ENCODE measurements at places on chromosomes 11 and 22. TPM values are rescaled to one million over a fixed set of nuclear protein-coding genes. Genes with fewer than 3 reads are reported as not detected.

GRCh38 chr11:126790550-126791081 is 210.0 kb downstream of the KIRREL3 start:
- DNase-seq = peak; percentile 18

ANKK1 gene
- total RNA-seq = not detected

GRCh38 chr11:19861171-19861570 is 148.5 kb downstream of the NAV2 start:
- DNase-seq = no peak

- no peak for DNase-seq
Observed at GRCh38 chr11:71266114-71266833, 13.9 kb upstream of the SHANK2 start.

DNA sequence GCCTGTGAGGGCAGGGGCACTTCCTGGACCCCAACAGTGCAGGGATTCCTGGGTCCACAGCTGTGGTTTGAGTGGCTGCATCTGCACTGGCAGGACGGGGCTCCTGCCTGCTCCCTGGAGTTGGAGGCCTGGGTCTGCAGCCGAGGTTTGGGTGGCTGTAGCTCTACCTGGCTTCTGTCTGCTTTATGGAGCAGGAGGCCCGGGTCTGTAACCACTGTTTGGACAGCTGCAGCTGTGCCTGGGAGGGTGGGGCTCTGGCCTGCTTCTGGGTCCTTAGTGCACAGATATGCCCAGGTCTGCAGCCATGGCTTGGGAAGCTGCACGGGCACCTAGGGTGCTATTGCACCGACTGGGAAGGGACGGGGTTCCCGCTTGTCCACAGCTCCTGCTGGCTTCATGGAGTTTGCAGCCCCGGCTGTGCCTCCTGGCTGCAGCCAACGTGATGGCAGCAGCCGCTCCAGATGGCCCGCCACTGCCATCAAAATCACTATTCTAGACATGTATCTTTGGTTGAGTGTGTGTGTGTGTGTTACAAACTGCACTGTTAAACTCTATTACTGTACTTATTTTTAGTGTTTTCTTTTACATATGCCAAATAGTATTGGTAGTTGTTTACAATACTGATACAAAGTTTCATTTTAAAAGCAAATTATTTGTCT is 412.3 kb upstream of the KIRREL3 start:
- no peak for DNase-seq

RANBP1 gene
- 182 TPM for total RNA-seq

IL17REL gene
- under 0.01 TPM for total RNA-seq

- peak; percentile 7 for DNase-seq
Observed at GRCh38 chr11:120139316-120140069, 1.6 kb upstream of the TRIM29 start.

DNA sequence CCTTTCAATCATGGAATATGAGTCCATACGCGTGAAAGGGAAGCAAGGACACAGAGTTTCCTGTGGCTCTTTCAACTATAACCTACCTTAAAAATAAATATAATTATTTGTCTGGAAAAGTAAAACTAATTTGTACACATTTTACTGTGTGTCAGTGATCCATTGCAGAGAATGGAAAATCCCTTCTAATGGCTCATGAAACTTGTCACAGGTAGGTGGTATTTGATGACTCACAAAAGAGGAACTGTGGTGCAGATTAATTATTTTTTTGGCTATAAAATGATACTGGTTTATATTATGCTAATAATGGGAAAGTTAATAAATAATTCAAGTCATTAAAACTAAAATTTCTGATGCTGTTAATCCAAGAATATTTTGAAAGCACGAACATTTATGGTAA is 792.2 kb downstream of the METTL15 start:
- no peak for DNase-seq

ENTHD1 gene
- total RNA-seq = under 0.01 TPM

GRCh38 chr22:37753746-37754145 is 54.0 kb upstream of the GCAT start:
- no peak for DNase-seq

DNA sequence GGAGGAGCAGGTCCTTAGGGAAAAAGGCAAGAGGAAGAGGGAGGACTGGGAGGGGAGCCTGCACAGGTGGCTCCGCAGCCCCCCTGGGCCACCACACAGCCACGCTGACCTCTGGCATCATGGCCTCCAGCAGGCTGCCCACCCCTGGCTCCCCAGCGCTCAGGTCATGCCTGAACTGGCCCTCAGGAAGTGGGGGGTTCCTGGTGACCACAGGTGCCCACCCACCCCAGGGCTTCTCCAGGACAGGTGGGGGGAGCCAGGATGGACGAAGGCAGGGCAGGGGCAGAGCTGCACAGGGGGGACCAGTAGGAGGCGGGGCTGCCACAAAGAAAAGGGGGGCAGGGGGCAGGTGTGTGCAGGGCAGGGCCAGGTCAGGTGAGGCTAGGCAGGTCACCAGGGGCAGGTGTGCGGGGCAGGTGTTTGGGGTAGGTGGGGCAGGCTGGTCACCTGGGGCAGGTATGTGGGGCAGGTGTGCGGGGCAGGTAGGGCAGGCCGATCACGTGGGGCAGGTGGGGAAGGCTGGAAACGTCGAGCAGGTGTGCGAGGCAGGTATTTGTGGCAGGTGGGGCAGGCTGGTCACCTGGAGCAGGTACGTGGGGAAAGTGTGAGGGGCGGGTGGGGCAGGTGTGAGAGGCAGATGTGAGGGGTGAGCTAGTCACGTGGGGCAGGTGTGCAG is 997 bp downstream of the DEAF1 start:
- DNase-seq = no peak

DKK3 gene
- total RNA-seq = 225 TPM

GRCh38 chr11:36108881-36109589 is 165.2 kb downstream of the LDLRAD3 start:
- DNase-seq = no peak

GRCh38 chr11:110467556-110467955 is 37.8 kb downstream of the FDX1 start:
- DNase-seq = no peak

MAP6 gene
- 64.0 TPM for total RNA-seq

DNA sequence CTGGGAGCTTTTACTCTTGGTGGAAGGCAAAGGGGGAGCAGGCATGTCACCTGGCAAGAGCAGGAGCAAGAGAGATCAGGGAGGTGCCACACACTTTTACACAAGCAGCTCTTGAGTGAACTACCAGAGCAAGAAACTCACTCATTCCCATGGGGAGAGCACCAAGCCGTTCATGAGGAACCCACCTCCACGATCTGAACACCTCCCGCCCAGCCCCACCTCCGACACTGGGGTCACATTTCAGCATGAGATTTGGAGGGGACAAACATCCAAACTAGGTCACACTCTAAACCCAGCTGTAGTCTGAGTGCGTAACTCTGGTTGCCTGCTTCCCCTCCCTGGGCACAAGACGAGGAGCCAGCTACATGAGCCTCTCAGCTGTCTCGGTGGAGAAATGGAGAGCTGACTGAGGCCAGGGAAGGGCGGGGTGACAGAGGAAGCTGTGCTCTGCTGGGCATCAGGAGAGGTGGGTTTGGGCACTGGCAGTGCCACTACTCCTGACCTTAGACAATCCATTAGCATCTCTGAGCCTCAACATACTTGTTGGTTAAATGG is 134.6 kb downstream of the PKNOX2 start:
- DNase-seq = no peak

- no peak for DNase-seq
Observed at GRCh38 chr11:39434466-39434865, 2025.0 kb downstream of the LRRC4C start.

- DNase-seq = no peak
Observed at GRCh38 chr11:102276783-102277182, 40.5 kb upstream of the BIRC3 start.

- no peak for DNase-seq
Observed at GRCh38 chr11:134333312-134333711, 1.5 kb downstream of the GLB1L2 start.

DNA sequence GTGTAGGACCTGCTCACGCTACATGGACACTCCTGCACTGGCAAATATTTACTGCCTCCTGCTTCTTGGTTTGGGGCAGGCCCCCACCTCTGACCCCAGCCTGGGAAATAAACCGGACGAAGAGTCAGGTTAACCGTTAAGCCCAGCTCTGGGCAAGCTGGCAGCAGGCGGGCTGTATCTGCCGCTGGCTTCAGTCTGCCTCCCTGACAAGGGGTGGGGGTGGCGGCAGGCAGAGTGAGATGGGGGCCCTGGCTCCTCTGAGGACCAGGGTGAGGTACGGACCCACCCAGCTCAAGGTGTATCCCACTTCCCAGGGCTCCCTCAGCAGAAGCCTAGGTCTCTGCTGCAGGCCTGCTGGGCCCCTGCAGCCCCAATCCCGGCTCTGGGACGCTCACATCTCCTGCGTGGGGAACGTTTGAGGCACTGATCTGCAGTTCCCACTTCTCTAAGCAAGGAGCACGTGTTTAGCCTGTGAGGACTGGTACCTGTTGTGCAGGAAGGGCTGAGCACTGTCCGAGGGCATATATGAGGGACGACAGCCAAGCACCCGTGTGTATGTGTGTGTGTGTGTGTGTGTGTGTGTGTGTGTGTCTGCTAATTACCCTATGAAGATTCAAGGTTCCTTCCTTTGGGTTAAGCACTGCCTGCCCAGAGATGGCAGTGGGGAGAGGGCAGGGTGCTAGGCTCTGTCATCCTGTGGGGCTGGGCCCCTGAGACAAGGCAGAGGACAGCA is 1.1 kb upstream of the LRRC75B start:
- no peak for DNase-seq

GRCh38 chr11:2670541-2671100 is 29.2 kb downstream of the KCNQ1OT1 start:
- no peak for DNase-seq

GRCh38 chr22:49801391-49802060 is 26.1 kb downstream of the BRD1 start:
- DNase-seq = no peak

GRCh38 chr22:32073262-32073661 is 30.2 kb downstream of the SLC5A1 start:
- DNase-seq = no peak

APOA5 gene
- total RNA-seq = not detected

GAS2 gene
- total RNA-seq = 8.6 TPM

GRCh38 chr22:41367039-41367679 is 14.6 kb upstream of the TEF start:
- peak; percentile 93 for DNase-seq

PDGFD gene
- total RNA-seq = 7.3 TPM

KDELR3 gene
- 1.2 TPM for total RNA-seq

C11orf42 gene
- total RNA-seq = not detected

GRCh38 chr11:130674686-130675308 is 226.4 kb downstream of the ADAMTS15 start:
- DNase-seq = no peak

PDXP gene
- total RNA-seq = 44.0 TPM

GRCh38 chr11:79864882-79865281 is 424.1 kb upstream of the TENM4 start:
- DNase-seq = no peak

GRCh38 chr22:49668402-49668801 is 159.3 kb downstream of the BRD1 start:
- no peak for DNase-seq

DNA sequence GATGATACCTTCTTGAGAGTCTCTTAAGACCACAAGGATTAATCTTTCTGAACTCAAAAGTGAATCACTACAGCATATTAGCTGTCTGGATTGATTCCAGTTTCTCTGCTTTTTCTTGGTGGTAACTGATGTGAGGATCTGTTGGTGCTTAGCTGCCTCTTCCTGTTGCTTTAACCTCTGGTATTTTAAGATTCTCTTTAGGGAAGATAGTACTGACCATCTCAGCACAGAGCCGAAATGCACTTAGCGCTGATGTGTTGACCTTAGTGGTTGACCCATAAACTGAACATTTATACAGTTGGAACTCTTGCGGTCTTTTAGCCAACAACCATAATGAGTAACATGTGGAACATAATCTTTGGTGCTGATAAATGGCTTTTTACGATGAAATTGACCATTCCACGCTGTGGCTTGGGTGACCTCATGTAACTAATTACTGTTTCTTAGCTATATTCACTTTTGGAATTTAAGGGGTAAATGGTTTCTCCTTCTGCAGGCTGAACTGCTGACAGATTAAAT is 33.7 kb downstream of the APLP2 start:
- no peak for DNase-seq
